Left hindlimb (tissue), 1 donor: ENCODE measurements at places on chromosomes 4 and X.

- no peak for DNase-seq
These were observed 105.2 kb downstream of the UCHL1 start for GRCh38 chr4:41361794-41362526.

DNA sequence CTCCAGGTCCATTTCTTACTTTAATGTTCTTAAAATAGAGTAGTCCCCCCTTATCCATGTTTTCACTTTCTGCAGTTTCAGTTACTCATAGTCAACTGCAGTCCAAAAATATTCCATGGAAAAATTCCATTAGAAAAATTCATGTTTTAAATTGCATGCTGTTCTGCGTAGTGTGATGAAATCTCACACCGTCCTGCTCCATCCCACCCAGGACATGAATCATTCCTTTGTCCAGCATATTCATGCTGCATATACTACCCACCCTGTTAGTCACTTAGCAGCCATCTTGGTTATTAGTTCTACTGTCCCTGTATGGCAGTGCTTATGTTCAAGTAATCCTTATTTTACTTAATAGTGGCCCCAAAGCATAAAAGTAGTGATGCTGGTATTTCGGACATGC lies 5.4 kb upstream of the PDLIM5 start:
- no peak for DNase-seq

DNA sequence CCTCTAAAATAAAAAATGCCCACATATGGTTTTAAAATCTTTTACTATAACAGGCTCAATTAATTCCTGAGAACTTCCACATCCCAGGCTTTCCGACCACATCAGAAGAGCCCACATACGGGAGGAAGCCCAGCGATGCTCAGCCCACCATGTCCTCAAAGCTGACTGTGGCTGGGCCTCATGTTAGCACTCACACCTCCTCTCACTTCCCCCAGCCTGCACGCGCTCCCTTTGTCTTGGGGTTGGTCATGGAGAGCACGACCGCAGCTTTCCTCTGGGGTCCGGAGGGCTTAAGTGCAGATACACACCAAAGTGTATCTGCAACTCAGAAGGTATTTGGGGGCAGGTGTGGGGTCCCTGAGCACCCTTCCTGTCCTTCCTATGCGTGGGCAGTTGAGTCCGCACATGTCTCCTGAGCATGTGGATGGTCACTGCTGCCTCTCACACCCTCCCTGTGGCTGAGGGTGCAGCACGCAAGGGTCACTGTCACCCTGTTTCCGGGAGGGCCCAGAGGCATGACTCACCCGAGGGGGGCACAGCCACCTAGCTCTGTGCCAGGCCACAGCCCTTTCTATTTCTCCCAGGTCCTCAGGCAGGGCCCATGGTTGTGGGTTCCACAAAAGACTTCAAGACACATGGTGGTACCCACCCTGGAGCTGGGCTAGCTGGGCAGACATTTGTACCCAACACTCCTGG lies 21.2 kb downstream of the WDR1 start:
- no peak for DNase-seq

GRCh38 chr4:4984186-4984585 lies 35.1 kb downstream of the CYTL1 start:
- no peak for DNase-seq

DNA sequence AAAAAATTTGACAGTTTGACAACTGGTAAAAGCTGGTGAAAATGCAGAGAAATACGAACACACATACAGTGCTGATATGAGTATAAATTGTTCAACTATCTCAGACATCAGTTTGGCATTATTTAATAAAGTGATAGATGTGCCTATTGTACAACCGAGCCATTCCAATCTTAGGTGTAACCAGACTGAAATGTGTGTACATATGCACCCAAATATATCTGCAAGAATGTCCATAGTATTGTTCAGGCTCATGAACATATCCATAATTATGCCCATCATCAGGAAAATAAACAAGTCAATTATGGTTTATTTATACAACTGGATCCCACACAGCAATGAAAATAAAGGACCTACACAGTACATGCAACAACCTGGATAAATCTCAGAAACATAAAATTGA lies 188.9 kb upstream of the DDX53 start:
- DNase-seq, result no peak

DNA sequence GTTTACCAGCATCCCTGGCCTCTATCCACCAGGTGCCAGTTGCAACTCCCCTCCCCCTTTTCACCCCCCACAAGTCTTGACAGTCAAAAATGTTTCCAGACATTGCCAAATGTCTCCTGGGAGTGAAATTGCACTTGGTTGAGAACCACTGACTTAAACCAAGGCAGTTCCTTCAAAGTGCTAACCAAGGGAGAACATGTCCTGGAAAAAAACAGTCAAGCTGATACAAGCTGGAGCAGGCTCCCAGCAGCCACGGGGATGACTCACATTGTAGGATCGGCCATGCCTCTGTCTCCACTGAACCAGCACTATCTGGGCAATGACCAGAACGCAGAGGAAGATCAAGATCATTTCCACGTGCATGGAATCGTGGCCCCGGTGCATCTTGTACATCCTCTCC lies 11.4 kb downstream of the RNF175 start:
- no peak for DNase-seq

- no peak for DNase-seq
These were observed 255.6 kb upstream of the JADE1 start for GRCh38 chr4:128553686-128554515.

DNA sequence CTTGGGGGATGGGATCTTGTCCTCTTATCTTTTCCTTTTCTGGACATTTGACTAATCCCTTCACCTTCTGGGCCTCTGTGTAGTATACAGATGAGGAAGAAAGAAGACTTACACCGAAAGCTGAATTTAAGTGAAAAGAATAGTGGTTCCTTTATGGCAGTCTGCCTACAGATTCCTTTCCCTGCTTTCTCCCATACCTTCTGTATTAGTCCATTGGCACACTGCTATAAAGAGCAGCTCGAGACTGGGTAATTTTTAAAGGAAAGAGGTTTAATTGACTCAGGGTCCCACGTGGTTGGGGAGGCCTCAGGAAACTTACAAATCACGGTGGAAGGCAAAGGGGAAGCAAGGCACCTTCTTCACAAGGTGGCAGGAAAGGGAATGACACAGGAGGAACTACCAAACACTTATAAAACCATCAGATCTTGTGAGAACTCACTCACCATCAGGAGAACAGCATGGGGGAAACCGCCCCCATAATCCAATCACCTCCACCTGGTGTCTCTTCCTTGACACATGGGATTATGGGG lies 34.0 kb upstream of the CD38 start:
- DNase-seq, result no peak

DNA sequence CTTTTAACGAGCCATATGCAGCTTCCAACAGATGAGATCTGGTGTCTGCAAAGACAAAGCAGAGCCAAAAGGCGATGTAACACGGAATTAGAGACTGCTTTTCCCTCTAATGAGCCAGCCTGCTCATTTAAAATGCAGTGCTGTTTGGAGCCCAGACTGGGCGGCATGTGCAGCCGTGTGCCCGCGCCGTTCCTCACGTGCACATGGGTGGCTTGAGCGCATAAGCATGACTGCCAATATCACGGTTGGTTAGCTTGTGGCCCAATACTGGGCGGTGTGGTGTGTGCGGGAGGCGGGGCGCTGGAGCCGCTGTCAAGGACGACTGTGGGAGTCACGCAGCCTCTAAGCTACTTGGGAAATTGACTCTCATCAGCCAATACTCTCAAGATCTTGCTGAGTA lies 87.0 kb upstream of the SCOC start:
- no peak for DNase-seq

- DNase-seq, result no peak
These were observed 46.9 kb downstream of the KIF4A start for GRCh38 chrX:70336767-70337166.

DNA sequence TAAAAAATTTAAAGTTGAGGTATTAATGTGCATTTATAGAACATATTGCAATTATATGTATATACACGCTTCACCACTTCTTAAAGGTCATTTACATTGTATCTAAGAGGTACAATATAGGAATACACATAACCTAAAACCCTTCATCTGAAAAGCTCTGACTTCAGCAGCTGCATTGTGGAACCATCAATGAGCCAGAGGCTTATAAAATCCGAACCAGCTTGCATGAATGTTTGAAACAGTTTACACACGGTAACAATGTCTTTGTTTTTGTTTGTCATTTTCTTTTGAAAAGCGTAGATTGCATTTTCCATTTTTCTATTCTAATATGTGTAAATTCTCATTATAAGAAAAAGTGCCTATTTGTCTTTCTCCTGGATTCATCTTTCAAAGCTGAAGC lies 221.6 kb downstream of the DCLK2 start:
- DNase-seq, result no peak

GRCh38 chr4:139658185-139658584 lies 7.4 kb upstream of the MGST2 start:
- DNase-seq, result no peak

DNA sequence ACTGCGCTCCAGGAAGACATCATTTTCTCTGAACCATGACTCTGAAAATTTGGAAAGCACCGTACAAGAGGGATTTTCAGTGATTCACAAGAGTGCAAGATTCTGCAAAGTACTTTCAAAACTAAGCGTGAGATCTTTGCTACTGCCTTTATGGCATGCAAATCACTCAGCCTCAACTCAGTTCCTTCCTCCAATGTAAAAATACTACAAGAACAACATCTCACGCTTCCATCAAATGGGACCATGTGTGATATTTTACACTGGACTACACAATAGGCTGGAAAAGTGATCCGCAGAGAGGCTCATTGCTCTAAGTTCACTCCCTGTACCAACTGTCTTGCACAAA lies 674 bp upstream of the IL15 start:
- DNase-seq, result no peak

- DNase-seq, result no peak
These were observed 1043.6 kb downstream of the CCSER1 start for GRCh38 chr4:91170768-91171167.

- no peak for DNase-seq
These were observed 498.4 kb downstream of the BCOR start for GRCh38 chrX:39599339-39599738.

DNA sequence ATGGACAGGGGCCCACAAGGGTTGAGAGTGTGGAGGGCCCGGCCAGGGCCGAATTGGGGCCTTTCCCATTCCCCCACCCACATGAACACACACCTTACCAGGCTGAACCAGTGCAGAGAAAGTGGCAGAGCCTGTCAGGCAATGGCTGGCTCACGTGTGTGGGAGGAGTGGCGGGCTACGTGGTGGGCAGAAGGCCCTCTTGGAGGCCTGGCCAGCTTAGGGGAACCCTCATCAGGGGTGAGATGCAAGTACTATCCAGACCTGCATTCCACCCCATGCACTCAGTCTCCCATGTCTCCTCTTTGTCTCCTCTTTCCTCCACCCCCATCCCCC lies 965 bp downstream of the TCEAL4 start:
- DNase-seq, result no peak

- DNase-seq, result no peak
These were observed 514.3 kb downstream of the PCDH7 start for GRCh38 chr4:31234494-31234893.
